ENCODE measurements at places on chromosomes 16 and 17.

DNA sequence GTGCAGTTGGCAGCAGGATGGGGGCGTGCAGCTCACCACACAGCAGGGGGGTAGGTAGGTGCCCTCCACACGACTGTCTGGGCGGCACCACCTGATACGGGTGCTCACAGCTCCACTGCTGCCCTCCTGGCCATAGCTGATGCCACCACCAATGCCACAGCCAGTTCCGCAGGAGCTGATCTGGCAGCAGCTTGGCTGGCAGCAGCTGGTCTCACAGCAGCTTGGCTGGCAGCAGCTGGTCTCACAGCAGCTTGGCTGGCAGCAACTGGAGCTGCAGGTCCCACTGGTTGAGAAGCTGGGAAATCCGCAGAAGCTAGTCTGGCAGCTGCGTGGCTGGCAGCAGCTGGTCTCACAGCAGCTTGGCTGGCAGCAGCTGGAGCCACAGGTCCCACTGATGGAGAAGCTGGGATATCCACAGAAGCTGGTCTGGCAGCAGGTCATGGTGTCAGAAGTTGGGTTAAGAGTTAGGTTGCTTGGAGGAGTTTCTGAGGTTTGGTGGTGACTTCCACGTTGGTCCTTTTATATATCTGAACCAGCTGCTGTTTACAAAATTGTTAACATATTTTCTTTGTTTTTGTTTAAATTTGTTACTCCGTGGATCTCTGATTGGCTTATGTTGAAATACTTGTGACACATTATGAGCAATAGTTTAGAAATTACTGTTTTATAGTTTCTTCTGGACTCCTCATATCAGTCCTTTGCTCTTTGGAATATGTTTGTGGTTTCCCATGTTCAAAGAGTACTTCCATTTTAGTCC lies at the start of gene KRTAP1-5:
Gene KRTAP1-5, minus strand, starts transcription at position 494 of the 757 bp plus-strand sequence. Its CDS starts 53 bp downstream, at position 441.
- no peak for DNase-seq

GRCh38 chr16:30904114-30904780 lies 7.8 kb downstream of the CTF1 start:
- DNase-seq: no peak

- DNase-seq: no peak
Measured at GRCh38 chr17:71503710-71504465, 616.9 kb upstream of the SOX9 start.

- no peak for DNase-seq
Measured at GRCh38 chr17:17757956-17758845, 76.9 kb downstream of the RAI1 start.

- no peak for DNase-seq
Measured at GRCh38 chr16:4945560-4946502, 8.9 kb upstream of the PPL start.

GRCh38 chr17:11240041-11240840 lies 772 bp upstream of the SHISA6 start:
- DNase-seq: no peak

- no peak for DNase-seq
Measured at GRCh38 chr17:80959330-80960036, 32.2 kb upstream of the CHMP6 start.

GRCh38 chr16:88854306-88855111 lies 2.2 kb downstream of the GALNS start:
- no peak for DNase-seq

DNA sequence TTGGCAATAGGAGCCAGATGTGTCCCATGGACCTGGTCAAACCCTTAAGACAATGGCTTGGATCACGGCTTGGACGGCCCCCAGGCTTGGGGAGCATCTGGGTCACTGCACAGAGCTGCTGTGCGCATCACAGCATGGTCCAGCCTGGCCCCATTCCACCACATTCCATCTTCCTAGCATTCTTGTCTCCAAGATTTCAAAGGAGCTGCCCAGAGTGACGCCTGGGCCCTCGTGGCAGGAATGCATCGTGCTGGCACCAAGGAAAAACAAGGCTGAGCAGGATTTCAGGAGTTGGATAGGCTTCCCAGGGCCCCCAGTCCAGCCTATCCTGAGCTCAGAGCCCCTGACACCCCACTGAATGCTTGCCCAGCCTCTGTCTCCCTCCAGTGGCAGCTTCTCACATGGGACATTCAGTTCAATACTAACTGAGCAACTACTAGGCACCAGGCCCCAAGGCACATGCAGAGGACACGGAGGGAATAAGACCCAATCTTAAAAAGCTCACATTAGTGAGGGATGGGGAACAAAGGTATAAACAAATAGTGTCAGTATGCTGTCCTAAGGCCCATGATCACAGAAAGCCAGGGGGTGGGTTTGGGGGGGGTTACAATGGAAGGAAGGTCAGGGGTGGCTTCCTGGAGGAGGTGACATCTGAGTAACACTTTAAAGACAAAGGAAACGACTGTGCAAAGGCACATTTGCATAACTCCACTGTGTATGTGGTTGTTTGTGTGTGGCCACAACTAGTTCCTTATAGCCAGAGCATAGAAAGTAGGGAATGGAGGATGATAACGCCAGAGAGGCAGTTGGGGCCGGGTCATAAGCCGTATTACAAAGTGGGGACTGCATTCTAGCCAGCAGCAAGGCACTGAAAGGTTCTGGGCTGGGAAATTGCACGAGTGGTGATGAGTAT lies 34.1 kb downstream of the TK2 start:
- DNase-seq: no peak

- no peak for DNase-seq
Measured at GRCh38 chr17:17710728-17711541, 29.7 kb downstream of the RAI1 start.

DNA sequence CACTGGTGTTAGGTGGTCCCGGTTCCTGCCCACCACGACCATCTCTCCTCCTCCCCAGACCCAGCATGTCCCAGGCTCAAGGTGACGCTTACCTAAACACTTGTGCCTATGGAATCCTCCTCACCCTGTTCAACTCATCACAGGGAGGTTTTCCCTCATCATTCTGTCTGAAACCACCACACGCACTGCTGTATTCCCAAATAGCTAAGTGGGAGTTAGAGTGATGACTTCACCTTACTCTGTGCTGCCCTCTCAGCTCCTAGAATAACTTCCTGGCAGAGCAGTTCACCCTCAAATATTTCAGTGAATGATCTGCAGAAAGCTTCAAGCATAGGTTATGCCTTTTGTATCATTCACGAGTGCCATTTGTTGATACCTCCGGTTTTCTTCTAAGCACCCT lies 216.5 kb downstream of the CPPED1 start:
- DNase-seq: no peak

GRCh38 chr16:66856184-66856730 lies 12.0 kb downstream of the CA7 start:
- DNase-seq: no peak

DNA sequence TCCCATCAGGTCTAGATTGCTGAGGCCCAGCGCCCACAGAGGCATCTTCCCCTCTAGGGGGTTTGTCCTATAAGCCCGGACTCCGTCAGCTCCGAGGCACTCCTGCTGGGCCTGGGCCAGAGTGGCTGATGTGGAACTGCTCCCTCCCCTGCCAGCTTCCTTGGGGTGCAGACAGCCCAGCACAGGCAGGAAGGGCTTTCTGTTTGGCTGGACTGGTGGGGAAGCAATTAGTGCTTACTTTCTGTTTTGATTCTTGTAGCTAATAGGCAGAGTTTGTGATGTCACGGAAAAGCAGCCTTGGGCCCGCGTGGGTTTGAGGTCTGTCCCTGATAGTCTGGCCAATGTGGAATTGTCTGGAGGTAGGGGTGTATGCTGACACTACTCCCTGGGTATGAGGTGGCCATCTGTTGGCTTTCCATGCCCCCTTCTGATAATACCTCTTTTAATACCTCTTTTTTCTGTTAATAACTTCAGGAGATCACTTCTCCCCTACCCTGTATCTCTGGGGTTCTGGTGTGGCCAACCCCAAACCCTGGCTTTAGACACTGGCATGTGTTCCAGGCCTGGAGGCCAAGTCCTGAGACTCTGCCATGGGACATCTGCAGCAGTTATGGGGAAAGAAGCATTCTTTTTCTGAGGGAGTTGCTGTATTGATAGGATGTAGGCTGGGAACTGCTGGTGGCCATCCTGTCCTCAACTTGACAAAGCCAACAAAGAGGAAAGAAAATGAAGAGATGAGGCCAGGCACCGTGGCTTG lies 190.9 kb downstream of the RAB11FIP4 start:
- no peak for DNase-seq

GRCh38 chr17:80660527-80661198 lies 116.0 kb downstream of the RPTOR start:
- no peak for DNase-seq

GRCh38 chr16:87982581-87983041 lies 31.4 kb downstream of the BANP start:
- no peak for DNase-seq

- no peak for DNase-seq
Measured at GRCh38 chr16:31025339-31025738, 8.0 kb upstream of the STX4 start.

DNA sequence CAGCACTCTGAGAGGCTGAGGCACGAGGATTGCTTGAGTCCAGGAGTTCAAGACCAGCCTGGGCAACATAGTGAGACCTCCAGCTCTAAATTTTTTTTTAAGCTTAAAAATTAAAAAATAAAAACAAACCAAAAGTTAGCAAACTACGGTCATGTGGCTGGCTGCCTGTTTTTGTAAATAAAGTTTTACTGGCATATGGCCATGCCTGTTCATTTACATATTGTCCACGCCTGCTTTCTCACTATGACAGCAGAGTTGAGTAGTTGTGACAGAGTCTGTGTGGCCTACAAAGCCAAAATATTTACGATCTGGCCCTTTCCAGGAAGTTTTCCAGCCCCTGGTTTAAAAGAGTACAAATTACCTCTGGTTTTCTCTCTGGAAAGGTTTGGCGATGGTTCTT lies 3.3 kb downstream of the SLX4 start:
- no peak for DNase-seq

GRCh38 chr17:55336426-55336825 lies 71.7 kb downstream of the HLF start:
- no peak for DNase-seq

DNA sequence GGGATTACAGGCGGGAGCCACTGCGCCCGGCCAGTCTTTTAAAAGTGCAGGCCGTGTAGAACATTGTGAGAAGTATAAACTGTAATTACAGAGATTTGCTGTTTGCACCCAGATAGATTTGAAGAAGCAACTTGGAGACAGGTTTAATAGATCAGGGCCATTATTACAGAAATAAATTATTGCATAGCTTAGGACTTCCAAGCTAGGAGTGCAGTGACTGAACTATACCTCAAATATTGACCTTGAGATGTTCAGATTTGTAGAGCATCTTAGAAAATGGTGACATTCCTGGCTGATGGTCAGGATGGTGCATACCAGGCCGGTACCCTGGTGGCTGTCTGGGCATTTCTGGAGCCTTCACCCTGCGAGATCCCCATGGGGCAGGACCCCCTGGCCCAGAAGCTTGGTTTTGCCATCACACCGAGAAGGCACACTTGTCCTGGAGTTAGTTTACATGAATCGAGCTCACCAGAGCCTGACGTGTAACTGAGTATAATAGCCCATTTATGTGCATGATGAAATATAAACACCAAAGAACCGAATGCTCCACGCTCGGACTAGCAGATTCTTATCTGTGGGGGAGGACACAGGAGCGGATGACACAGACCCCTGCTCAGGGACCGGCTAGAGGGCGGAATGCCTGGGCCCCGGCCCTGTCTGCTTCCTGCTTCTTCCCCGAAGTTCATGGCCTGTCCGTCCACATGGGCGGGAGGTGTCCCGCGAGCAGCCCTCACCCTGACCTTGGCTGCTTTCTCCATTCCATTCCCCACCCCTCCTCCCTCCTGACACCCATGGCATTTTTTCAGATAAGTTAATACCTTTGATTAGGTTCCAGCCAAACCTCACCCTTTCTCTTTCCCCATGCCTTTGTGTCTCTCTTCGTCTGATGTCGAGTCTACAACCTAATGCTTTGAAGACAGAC lies 32.1 kb downstream of the CCDC40 start:
- DNase-seq: no peak

- no peak for DNase-seq
Measured at GRCh38 chr16:85611194-85611443, 2.0 kb upstream of the GSE1 start.

GRCh38 chr16:89557690-89558490 lies 2.6 kb upstream of the RPL13 start:
- DNase-seq: no peak

- no peak for DNase-seq
Measured at GRCh38 chr17:56119191-56119590, 34.1 kb upstream of the ANKFN1 start.

DNA sequence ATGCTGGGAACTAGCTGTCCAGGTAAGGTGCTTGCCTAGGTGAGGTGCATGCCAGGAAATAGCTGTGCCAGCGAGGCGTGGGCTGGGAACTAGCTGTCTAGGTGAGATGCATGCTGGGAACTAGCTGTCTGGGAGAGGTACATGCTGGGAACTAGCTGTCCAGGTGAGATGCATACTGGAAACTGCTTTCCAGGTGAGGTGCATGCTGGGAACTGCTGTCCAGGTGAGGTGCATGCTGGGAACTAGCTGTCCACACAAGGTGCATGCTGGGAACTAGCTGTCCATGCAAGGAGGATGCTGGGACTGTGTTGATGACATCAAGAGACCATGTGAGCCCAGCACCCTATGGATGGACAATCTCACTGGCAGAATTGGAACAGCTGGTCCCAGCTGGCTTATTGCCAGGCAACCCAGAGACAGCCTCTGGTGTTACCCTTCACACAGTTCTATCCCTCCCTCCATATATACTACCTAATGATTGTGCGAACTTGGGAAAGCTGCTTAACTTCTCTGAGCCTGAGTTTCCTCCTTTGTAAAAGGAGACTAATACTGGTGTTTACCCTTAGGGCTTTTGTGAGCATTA lies 479.9 kb upstream of the RBFOX1 start:
- DNase-seq: no peak

GRCh38 chr16:10935226-10935915 lies 6.9 kb downstream of the DEXI start:
- DNase-seq: no peak

DNA sequence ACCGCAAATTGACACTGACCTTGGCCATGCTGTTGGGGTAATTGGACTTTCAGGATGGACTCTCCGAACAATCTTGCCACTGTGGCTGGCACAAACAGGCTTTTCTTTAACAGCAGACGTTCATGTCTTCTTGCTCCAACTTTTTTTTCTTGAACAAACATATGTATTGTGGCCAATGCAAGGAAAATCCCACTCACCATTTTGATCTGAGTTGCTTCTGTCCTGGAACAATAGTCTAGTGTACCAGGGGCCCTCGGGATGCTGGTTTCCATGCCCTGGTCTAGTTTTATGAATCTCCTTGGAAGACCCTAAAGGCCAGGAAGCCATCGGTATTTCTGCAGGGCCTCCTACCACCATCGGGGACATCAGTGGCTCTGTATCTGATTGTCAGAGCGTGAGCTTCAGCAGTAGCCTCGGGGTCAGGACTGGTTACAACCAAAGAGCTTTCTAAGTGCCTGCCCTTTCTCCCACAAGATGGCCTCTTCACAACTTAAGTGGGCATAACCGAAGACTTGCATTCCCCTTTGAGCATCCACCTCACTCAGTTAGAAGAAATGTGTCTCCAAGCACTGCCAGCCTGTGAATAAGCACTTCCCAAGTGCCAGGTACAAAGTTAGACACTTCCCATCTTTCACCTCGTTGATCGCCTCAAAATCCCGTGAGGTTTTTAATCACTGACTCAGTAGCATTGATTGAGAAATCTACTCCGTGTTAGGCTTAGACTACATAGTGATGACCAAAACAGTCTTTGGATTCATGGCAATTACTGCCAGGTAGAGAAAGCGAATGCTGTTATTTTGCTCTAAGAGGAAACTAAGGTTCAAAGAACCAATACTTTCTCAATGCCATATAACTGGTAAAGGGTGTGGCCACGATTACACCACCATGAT lies 87.0 kb upstream of the TBX2 start:
- DNase-seq: no peak

- DNase-seq: no peak
Measured at GRCh38 chr16:67404740-67405226, 11.5 kb upstream of the TPPP3 start.

GRCh38 chr16:12801511-12802042 lies 2.1 kb downstream of the CPPED1 start:
- no peak for DNase-seq

Measured in stimulated activated CD4-positive, alpha-beta T cell treated with anti-CD3 and anti-CD28 coated beads, Interleukin-1b, Interleukin-23, amount 100 ng/mL, for 1 hour (primary cell).